A549 treated with DMSO at 1 μM for 4 hours (cell line): ENCODE measurements at places on chromosomes 1 and 21. TPM values are rescaled to one million over a fixed set of nuclear protein-coding genes. Genes with fewer than 3 reads are reported as not detected.

CNR2 gene
- not detected in 5 replicates for total RNA-seq

KCNN3 gene
- total RNA-seq, result 0.06 to 0.25 TPM (median 0.11 TPM) in 5 replicates

NPHS2 gene
- total RNA-seq, result not detected in 5 replicates

G0S2 gene
- total RNA-seq, result 2.4 to 4.1 TPM (median 3.1 TPM) in 5 replicates

PIGM gene
- 4.3 to 5.2 TPM (median 4.9 TPM) in 5 replicates for total RNA-seq

EPHB2 gene
- total RNA-seq, result 47.0 to 65.1 TPM (median 55.2 TPM) in 5 replicates

RGS1 gene
- not detected in 5 replicates for total RNA-seq

SGIP1 gene
- total RNA-seq, result not detected in 5 replicates

TMEM269 gene
- total RNA-seq, result 0.07 to 0.15 TPM (median 0.09 TPM) in 5 replicates

PODN gene
- total RNA-seq, result 0.09 TPM in 1 of 5 replicates, not detected in the others

OR2L3 gene
- not detected in 5 replicates for total RNA-seq

ZNF692 gene
- 11.9 to 30.1 TPM (median 25.4 TPM) in 5 replicates for total RNA-seq

PRELP gene
- total RNA-seq, result 0.02 TPM in 2 of 5 replicates, not detected in the others

BATF3 gene
- 20.1 to 31.4 TPM (median 29.6 TPM) in 5 replicates for total RNA-seq

VWA5B1 gene
- not detected in 5 replicates for total RNA-seq

DENND1B gene
- total RNA-seq, result 2.7 to 3.8 TPM (median 3.6 TPM) in 5 replicates

FOXE3 gene
- 0.06 to 0.10 TPM (median 0.06 TPM) in 4 of 5 replicates, not detected in the other for total RNA-seq

GBP7 gene
- not detected in 5 replicates for total RNA-seq

FCAMR gene
- total RNA-seq, result 0.08 TPM in 1 of 5 replicates, not detected in the others

CCDC30 gene
- 0.46 to 1.0 TPM (median 0.77 TPM) in 5 replicates for total RNA-seq

RPS6KC1 gene
- 9.9 to 12.8 TPM (median 11.6 TPM) in 5 replicates for total RNA-seq

PLXNA2 gene
- 0.48 to 0.94 TPM (median 0.86 TPM) in 5 replicates for total RNA-seq

ACKR1 gene
- total RNA-seq, result not detected in 5 replicates

KRTAP12-2 gene
- total RNA-seq, result not detected in 5 replicates

TTC34 gene
- 0.03 to 0.06 TPM (median 0.05 TPM) in 5 replicates for total RNA-seq

DCST1 gene
- not detected in 5 replicates for total RNA-seq

CD1E gene
- not detected in 5 replicates for total RNA-seq

SMCP gene
- total RNA-seq, result not detected in 5 replicates

AIRE gene
- not detected in 5 replicates for total RNA-seq
